ENCODE measurements at places on chromosomes 13 and 19. TPM values are rescaled to one million over a fixed set of nuclear protein-coding genes. Genes with fewer than 3 reads are reported as not detected.

FGF21 gene
- total RNA-seq, result not detected

ZNF570 gene
- total RNA-seq, result 2.8 TPM

CEACAM6 gene
- total RNA-seq, result 0.23 TPM

FUT1 gene
- total RNA-seq, result 7.3 TPM

ADGRE1 gene
- total RNA-seq, result not detected

Measured in hair follicular keratinocyte (primary cell).